H9 (cell line): ENCODE measurements at places on chromosomes 3 and 15.

GRCh38 chr15:98548139-98548971, 100.0 kb upstream of the IGF1R start:
- peak; percentile 83 for DNase-seq
- H3K4me1 ChIP-seq = peaks cover 9% of the 10 kb centered on the region; the same call in 1 of the 2 replicates
- no peak overlapping the region for H3K27ac ChIP-seq
- no peaks in the 10 kb centered on the region; the same call in 1 of the 3 replicates for H3K36me3 ChIP-seq
- peak overlapping the region; percentile 73 for H3K4me3 ChIP-seq

GRCh38 chr3:54793171-54793570, 134.7 kb downstream of the LRTM1 start:
- no peaks in the 10 kb centered on the region for H3K36me3 ChIP-seq
- H3K27me3 ChIP-seq = no peaks in the 10 kb centered on the region
- no peak overlapping the region for H3K27ac ChIP-seq
- no peak overlapping the region for H3K4me3 ChIP-seq
- H3K4me1 ChIP-seq = no peaks in the 10 kb centered on the region; the same call in 1 of the 2 replicates
- no peak for DNase-seq

DNA sequence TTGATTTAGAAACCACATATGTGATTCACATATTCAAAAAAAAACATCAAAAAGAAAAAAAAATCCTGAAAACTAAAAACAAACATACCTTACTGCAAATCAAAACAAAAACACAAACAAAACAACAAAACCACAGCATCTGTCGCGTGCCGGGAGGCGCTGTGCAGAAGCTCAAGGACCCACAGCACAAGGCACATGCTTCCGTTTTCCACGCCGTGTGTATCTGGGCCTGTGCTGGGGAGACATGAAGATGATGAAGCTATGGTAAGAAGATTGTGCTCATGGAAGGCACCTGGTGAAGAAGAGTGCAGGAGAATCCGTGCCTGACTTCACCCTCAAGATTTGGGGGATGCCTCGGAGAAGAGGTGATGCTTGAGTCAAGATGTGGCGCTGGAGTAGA, 788.9 kb upstream of the ARRDC4 start:
- no peak for DNase-seq
- H3K27me3 ChIP-seq = no peaks in the 10 kb centered on the region
- no peaks in the 10 kb centered on the region for H3K36me3 ChIP-seq
- no peak overlapping the region for H3K4me3 ChIP-seq
- H3K4me1 ChIP-seq = 0 out of 2 replicates have a peak, but pooled peaks cover 3% of the 10 kb centered on the region
- no peak overlapping the region for H3K27ac ChIP-seq

GRCh38 chr3:129453732-129454131, 13.7 kb downstream of the IFT122 start:
- no peak for DNase-seq
- no peak overlapping the region for H3K4me3 ChIP-seq
- no peaks in the 10 kb centered on the region for H3K27me3 ChIP-seq
- no peak overlapping the region for H3K27ac ChIP-seq
- peaks cover 3% of the 10 kb centered on the region; the same call in 1 of the 2 replicates for H3K4me1 ChIP-seq

GRCh38 chr15:48645558-48646330, at the start of gene FBN1:
FBN1 (minus strand) TSS chr15:48645709; CDS start chr15:48644769, 940 bp downstream.
- no peak within 1 kb of the TSS for H3K27ac ChIP-seq
- no peaks in the 10 kb centered on the region for H3K36me3 ChIP-seq
- H3K4me1 ChIP-seq = peaks cover 5% of the 10 kb centered on the region
- DNase-seq = peak; percentile 77
- peak within 1 kb of the TSS; percentile 74 for H3K4me3 ChIP-seq

GRCh38 chr3:100696161-100696560, 13.1 kb upstream of the TFG start:
- no peak overlapping the region for H3K4me3 ChIP-seq
- no peak overlapping the region for H3K27ac ChIP-seq
- no peaks in the 10 kb centered on the region for H3K27me3 ChIP-seq
- no peaks in the 10 kb centered on the region for H3K36me3 ChIP-seq

DNA sequence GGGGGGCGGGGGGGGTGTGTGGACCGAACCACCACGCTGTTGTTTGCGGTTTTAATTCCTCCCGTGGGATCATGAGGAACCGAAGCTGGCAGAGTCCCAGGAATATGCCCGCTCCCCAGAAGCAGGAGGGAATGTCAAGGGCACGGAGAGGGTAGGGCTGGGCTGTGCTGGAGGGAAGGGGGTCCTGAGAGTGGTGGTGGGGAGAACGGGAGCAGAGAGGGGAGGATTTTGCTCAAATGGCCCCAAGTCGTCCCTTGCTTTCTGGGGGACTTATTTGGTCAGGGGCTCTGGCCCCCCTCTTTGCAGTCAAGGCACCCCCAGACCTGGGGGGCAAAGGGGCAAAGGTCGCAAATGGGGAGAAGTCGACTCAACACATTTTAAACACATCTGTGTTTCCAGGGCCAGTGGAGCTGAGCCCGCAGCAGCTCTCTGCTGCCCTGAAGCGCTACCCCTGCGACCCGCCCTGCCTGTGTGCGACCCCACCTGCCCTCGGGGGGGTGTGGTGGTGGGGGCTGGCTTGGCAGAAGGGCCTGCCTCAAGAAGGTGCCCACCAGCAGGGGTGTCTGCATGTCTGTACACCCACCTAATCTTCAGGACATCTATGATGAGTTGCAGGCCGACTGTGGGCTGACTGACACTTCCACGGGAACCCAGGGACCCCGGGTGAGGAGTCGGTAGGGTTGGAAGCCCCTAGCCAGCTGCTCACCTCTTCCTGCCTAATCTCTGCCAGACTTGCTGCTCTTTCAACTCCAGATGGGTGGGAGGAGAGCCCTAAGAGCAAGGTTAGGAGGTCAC, 602 bp upstream of the ATP2B2 start:
- no peaks in the 10 kb centered on the region; the same call in 1 of the 2 replicates for H3K4me1 ChIP-seq
- H3K4me3 ChIP-seq = peak overlapping the region; percentile 72
- H3K27me3 ChIP-seq = no peaks in the 10 kb centered on the region

GRCh38 chr3:42846685-42847522, 28.8 kb downstream of the CYP8B1 start:
- peaks cover 3% of the 10 kb centered on the region; the same call in 1 of the 2 replicates for H3K4me1 ChIP-seq
- no peak overlapping the region for H3K27ac ChIP-seq
- no peaks in the 10 kb centered on the region for H3K27me3 ChIP-seq
- DNase-seq = no peak
- no peak overlapping the region for H3K4me3 ChIP-seq

- no peak for DNase-seq
- H3K27ac ChIP-seq = no peak overlapping the region
- no peaks in the 10 kb centered on the region; the same call in none of the 2 replicates for H3K4me1 ChIP-seq
- no peaks in the 10 kb centered on the region for H3K36me3 ChIP-seq
These were observed 86.6 kb downstream of the GAP43 start for GRCh38 chr3:115709931-115710330.

DNA sequence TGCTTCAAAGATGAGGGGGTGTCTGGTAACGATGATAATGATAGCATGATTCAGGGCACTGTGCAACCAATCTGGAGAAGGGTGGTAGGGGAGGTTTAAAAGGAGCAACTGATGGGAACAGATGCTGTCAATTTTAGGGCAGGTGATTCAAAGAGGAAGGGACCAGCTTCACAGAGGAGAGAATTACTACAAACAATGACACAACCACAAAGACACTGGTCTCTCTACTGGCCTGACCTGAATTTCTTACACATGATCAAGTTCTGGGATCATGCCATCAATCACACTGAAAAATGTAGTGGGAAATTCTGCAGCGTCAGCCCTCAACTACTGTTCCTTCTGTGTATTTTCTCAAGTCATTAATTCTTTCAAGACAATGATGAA, 2.6 kb upstream of the CDV3 start:
- peaks cover 14% of the 10 kb centered on the region for H3K36me3 ChIP-seq
- H3K27me3 ChIP-seq = no peaks in the 10 kb centered on the region
- H3K4me1 ChIP-seq = no peaks in the 10 kb centered on the region
- H3K4me3 ChIP-seq = no peak overlapping the region
- no peak overlapping the region for H3K27ac ChIP-seq

GRCh38 chr15:39499681-39500080, 81.2 kb upstream of the THBS1 start:
- H3K4me3 ChIP-seq = no peak overlapping the region
- DNase-seq = no peak
- H3K27ac ChIP-seq = no peak overlapping the region
- H3K27me3 ChIP-seq = no peaks in the 10 kb centered on the region
- H3K36me3 ChIP-seq = no peaks in the 10 kb centered on the region
